ENCODE measurements at places on chromosomes 7 and 10.

DNA sequence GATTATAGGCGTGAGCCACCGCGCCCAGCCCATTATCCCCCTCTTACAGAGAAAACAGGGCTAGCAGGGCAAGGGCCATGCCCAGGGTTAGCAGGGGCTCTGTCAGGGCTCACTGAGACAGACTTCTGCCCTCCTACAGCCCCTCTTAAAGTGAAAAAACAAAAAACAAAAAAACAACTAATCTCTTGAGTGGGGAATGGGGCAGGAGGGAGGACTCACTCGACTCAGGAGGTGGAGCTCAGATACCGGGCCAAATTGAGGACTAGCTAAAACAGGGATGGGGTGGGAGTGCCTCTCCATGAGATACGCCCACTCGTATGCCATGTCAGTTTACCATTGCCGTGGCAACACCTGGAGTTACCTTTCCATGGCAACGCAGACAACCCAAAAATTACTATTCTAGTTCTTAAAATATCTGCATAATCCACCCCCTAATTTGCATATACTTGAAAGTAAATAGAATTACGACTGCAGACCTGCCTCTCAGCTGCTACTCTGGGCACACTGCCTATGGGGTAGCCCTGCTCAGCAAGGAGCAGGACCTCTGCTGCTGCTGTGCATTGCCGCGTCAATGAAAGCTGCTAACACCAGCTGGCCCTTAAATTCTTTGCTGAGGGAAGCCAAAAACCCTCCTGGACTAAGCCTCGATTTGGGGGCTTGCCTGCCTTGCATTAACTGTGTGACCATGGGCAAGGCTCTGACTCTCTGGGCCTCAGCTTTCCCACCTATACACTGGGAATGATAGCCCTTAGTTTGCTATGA is 13.4 kb downstream of the SSC4D start:
- no peak for DNase-seq

GRCh38 chr7:80449836-80450235 is 62.0 kb downstream of the GNAT3 start:
- DNase-seq, result no peak

DNA sequence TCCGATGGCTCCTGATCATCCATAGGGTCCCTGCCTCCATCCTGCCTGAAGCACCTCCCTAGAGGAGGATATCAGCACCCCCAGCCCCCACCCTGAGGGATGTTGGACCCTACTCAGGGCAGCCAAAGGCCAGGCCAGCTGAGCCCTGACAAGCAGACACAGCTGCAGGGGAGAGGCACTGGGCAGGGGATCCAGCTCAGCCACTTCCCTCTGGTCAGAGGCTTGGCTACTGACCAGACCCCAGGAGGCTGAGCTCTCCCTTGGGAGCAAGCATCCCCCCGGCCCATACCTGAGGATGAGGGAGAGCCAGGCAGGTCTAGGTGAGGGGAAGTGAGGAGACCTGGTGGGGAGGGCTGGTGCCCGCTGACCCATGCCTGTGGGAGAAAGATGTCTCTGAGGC is 6.6 kb downstream of the LDB3 start:
- no peak for DNase-seq

- DNase-seq, result no peak
Measured at GRCh38 chr7:16092711-16093110, 328.6 kb downstream of the CRPPA start.

DNA sequence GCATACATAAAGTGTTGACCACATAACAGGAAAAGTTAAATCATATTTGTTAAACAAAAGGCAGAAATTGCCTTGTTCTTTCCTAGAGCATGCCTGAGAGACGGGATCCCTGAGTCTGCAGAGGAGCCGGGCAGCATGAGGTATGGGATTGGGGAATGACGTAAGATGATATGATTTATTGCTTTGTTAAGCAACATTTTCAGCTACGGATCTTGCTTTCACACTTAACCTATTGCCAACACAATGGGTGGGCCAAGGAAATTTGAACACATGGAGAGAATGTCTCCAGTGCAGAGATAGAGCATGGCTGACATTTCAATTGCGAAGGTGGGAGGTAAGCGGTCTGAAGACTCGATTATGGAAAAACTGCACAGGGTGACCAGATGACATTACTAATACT is 76.7 kb downstream of the EMX2 start:
- no peak for DNase-seq

DNA sequence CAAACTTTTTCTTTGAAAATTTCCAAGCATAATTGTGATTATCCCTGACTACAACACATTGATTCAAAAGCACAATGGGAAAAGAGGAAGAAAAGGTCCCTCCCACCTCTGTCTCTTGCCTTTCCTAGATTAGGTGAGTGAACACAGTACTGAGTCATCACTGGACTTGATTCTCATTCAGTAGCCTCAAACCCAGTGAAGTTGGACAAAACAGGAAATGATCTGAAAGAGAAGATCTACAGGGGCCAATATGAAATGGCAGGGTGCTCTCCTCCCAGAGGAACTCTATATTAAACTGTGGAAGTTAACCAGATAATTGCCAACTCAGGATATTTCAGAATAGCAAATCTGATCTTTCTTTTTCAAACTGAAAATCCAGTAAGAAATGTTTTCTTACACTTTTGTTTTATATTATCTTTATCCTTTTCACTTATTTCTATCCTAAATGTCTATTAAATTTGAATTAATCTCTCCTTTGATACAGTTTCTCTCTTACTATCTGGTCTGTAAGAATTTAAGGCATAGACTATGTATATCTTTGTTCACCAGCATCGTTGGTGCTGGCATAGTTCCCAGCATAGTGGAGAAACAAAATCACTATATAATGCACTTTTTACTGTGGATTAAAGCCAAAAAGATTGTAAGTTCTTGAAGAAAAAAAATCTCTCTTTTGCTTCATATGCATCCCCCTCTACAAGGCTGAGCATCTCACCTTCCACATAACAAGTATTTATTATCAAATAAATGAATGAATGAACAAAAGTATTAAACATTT is 41.4 kb upstream of the IKZF1 start:
- no peak for DNase-seq

- no peak for DNase-seq
Measured at GRCh38 chr7:7897509-7897908, 71.1 kb upstream of the GLCCI1 start.
